ENCODE measurements at places on chromosomes 5 and 9.

DNA sequence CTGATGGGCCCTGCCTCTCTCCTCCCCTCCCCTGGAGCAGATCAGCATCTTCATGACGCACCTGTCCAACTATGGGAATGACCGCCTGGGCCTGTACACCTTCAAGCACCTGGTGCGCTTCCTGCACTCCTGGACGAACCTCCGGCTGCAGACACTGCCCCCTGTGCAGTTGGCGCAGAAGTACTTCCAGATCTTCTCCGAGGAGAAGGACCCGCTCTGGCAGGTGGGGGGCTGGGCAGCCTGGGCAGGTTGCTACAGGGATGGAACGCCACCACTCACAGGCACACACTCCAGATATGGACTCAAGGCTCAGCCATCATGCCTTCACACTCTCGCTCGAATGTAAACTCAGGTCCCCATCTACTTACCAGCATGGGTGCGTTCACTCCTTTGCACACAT lies 32.1 kb downstream of the NDST1 start:
- DNase-seq = no peak

DNA sequence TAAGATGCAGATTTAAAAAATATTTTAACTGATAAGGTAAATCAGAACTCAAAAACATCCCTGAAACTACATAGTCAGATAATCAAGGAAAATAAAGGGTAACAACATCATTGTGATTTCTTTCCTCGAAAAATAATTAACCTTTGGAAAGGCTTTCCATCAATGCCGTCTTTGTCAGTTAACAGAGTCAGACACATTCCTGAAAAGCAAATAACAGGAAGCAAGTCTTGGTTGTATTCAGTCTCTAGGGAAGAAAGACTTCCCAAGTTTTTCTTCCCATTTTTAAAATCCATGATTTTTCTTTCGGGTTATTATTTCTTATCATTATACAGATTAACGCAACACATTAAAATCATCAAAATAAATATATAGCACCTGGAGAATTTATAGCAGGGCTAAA lies 256.4 kb upstream of the CDH6 start:
- no peak for DNase-seq

- no peak for DNase-seq
Observed at GRCh38 chr5:163089230-163089629, 348.2 kb upstream of the CCNG1 start.

GRCh38 chr9:90539286-90539685 lies 103.3 kb downstream of the DIRAS2 start:
- no peak for DNase-seq

GRCh38 chr9:3768712-3769457 lies 243.1 kb upstream of the RFX3 start:
- no peak for DNase-seq

All from NCI-H2107 (cell line).